ENCODE measurements at places on chromosomes 4 and X.

DNA sequence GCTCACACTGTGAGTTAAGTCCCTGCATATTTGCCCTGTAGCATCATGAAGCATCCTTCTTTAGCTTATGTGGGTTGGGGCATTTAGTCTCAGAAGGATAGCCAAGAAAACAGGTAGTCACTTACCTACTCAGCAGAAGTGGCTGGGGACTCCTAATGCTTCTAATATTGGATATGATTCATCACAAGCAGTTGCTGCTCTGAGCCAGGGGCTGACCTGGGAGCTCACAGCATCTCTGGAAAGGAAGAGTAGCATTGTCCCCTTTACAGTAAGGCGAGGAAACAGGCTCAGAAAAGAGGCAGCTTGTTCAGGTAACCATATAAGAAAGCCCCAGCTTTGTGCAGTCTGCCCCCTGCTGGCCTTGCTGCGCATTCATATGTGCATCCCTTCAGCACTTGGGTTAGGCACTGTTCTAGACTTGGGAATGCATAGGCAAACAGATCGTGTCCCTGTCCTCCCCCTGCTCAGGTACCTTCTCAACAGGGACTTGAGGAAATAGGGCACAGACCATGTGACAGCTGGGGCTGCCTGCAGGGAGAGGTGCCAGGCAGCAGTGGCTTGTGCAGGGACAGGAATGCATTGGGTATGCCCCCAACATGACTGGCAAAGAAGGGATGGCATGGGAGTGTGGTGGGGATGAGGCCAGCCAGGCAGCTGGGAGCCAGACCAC, 35.7 kb upstream of the TBC1D14 start:
- peak; percentile 54 for DNase-seq

DNA sequence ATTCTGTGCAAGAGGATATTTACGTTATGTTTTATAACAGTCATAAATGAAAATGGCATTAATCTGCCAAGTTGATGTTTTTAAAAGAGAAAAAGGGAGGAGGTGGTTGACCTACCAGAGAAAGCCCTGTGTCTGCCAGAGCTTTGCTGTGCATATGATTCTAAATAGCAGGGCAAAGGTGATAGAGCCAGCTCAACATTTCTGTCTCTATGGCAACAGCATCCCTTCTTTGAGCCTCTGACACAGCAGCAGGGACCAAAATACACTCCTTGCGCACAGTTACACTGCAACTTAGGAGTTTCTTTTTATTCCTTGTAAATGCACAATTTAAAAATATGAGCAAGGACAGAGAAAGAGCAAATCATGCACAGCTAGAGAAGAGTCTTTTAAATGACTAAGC, 133.3 kb upstream of the RAI2 start:
- DNase-seq, result no peak

GRCh38 chrX:18884916-18885315, 99.0 kb downstream of the PHKA2 start:
- no peak for DNase-seq

DNA sequence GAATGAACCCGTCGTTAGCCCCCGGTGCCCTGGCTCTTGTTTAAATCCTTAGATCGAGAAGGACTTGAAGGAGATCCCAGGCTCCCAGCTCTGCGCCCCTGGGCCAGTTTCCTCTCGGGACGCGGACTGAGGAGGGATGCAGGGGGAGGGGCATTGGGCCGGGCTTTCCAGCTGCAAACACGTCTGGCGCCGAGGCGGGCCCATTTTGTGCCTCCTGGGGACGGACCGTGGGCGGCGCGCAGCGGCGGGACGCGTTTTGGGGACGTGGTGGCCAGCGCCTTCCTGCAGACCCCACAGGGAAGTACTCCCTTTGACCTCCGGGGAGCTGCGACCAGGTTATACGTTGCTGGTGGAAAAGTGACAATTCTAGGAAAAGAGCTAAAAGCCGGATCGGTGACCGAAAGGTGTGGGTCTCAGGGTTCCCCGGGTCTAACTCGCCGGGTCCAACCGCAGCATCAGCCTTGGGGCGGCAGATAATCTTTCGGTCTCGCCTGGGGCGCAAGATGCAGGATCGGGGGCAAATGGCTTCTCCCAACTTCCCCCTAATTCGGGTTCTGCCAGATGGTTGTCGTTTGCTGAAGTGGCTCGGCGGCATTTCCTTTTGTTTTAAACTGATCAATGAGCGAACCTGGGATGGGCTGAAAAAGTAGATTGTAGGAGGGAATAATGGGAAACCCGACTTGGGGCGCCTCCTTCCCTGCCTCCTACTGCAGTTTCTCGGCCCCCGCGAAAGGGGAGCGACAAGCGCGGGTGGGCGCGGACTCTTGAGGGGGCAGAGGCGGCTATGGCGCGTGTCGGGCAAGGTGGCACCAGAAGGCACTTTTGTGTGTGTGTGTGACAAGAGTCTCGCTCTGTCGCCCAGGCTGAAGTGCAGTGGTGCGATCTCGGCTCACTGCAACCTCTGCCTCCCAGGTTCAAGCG, 2.9 kb downstream of the PDGFRA start:
- peak; percentile 7 for DNase-seq

DNA sequence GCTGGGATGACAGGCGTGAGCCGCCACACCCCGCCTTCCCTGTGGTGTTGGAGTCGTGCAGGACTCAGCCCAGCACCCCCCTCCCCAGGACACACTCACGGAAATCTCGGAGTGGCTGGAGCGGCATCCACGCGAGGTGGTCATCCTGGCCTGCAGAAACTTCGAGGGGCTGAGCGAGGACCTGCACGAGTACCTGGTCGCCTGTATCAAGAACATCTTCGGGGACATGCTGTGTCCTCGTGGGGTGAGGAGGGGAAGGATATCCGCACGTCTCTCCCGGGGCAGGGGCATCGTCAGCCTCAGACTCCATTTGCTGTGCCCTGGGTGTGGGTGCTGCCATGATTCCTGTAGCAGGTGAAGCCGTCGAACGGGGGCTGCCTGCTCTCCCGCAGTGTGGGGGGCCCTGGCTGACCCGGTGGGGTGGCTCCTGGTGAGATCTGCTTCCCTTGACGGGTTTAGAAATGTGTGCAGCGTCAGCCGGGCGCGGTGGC, 10.3 kb downstream of the PLCXD1 start:
- DNase-seq, result no peak

DNA sequence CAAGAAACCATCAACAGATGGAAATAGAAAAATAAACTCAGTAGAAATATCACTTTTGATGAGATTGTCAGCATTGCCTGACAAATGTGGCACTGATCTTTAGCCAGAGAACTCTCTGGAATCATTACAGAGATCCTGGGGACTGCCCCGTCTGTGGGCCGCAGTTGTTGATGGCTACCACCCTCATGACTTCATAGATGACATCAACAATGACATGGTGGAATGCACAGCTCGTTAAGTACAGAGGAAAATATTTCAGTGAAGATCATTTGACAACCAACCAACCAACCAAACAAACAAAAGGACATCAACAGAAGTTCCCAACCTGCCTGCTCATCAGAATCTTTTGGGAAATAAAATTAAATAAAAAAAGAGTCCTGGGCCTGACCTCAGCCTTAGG, 132.6 kb downstream of the UCHL1 start:
- no peak for DNase-seq

- no peak for DNase-seq
Observed at GRCh38 chr4:2040391-2041238, 18.5 kb upstream of the NAT8L start.

GRCh38 chrX:126670258-126670657, 117.6 kb upstream of the DCAF12L1 start:
- DNase-seq, result no peak

- no peak for DNase-seq
Observed at GRCh38 chrX:15619053-15619755, 18.4 kb upstream of the ACE2 start.

DNA sequence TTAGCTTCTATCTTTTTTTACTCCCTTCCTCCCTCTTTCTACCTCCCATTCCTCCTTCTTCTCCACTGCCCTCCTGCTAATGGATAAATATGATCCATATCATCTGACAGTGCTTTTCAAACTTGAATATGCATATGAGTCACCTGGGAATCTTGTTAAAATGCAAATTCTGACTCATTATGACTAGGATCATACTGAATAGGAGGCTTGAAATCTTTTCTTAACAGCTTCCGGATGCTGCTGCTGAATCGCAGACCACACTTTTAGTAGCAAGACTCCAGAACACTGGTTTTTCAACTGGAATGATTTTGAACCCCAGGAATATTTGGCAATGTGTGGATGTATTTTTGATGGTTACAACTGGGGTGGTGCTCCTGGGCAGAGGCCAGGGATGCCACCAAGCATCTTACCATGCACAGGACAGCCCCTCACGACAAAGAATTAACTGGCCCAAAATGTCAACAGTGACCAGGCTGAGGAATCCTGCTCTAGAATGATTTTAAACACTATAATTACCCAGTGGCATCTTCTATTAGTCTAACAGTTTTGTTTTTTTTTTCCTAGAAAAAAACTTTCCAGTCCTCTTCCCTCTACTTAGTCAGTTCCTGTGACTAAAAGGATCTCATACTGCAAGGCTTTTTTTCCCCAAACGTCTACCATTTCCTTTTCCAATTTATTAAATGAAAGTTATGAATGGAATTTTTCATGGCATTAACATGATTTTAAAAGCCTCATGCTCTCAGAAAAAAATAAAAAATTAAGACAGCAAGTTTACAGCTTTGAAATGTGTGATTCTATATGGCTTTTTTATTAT, 10.6 kb upstream of the PYURF start:
- no peak for DNase-seq

GRCh38 chrX:150086371-150086770, 148.1 kb upstream of the EOLA2 start:
- no peak for DNase-seq

DNA sequence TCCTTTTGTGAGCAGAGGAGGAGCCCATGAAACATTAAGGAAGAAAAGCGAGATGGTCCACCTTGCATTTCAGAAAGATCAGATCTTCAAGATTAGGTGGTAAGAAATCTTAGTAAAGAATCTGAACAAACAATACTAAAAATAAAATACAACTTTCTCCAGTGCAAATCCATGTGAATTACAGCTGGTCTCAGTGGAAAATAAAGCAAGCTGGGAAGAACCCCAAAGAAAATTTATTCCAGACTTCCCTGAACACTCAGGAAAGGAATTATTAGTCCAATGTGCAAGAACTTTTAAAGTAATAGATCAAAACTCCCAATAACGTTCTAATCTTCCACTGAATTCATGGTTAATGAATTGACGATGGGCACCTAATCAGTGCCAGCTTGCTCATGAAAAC, 37.3 kb upstream of the C1QTNF7 start:
- DNase-seq, result no peak

DNA sequence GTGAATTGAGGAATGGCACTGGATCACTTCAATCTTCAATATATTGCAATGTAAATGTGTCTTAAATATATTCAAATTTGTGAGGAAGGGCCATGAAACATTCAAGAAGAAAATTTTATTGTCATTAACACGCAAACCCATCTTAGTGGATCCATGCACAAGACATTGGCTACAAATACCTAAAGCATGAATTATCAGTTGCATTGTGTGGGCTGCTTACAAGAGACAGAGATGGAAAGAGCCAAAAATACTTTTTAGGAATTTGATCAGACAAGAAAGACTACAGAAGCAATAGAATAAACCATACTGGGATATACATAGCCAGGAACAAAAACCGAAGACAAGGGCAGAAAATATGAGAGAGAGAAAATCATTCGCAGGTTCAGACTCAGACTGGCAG, 616.2 kb upstream of the GRIA3 start:
- no peak for DNase-seq

DNA sequence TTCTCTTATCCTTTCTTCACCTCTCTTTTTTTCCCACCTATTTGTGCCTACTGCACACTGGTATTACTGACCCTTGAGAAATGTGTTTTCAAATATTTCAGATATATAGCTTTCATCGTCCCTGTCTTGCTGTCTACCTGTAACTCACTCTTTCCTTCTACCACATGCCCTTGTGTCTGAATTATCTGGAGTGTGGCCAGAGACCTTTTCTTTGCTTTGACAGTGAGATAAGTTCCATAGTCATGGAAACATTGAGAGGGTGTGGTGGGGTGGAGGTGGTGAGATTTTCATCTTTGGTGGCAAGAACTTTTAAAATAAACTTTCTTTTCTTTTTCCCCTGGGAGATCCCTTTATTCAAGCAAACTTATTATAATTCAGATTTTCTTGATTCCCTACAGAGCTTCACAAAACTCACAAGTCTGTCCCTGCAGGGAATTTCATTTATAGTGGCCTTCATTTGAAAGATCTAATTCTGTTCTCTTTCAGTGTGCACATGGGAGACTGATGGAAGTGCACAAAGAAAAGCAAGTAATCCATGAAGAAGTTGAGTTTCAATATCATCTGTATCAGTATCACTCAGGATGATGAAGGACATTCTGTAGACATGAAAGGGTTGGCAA, 95.7 kb downstream of the SH2D1A start:
- DNase-seq, result no peak

GRCh38 chr4:55158957-55159356, 33.6 kb upstream of the KDR start:
- DNase-seq, result no peak

- no peak for DNase-seq
Observed at GRCh38 chr4:1722551-1723118, 1.3 kb downstream of the TACC3 start.

DNA sequence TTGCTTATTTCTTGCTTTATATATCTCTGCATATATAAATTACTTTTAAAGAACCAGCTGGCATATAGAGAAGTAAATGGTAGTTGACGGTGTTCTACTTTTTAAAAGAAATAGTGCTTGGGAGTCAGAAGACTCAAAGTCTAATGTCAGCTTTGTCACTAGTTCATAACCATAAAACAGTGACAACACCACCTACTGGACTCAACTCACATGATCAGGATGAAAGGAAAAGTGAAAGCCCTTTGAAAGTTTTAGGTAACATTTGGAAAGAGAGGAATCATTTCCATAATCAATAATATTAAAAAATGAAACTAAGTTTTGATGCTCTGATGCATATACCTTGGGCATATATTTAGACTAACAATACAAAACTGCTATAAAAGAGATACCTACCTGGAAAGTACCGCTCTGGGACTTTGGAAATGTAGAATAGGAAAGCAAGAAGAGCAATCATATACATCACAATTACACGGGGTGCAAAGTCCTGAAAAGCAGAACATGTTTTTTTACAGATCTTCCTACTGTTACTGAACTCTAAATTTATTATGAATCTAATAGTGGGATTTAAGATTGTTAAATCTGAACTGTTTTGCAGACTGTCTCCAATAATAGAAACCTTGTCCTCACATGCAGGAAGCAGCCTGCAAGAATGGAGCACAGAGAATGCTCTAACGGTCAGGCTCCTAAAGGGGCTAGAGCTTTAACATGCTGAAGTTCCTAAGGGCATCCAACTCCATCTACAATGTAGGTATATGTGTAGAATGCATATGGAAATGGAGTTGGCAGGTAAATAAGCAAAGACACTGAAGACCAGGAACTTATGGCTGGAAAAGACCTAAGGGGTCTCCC, 15.6 kb downstream of the PAQR3 start:
- no peak for DNase-seq

DNA sequence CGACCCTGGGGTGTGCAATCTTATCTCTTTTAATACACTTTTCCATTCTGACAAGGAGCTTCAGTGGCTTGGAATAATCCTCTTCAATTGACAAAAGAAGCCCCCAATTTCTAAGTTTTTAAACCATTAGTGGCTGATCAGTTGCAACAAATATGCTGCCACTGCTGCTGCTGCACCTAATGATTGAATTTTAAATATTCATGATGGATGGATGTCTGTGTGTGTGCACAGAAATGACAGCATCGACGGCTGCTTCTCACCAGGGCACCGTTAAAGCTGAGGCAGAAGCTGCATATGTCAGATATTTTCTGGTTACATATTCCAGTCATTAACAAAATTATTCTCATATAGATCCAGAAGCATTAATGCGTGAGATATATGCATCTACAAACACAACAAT, 182.4 kb downstream of the MGST2 start:
- no peak for DNase-seq
